ENCODE measurements at places on chromosomes 13 and 19.
A peak's percentile ranks its signal among the peaks of the same experiment; 100 is the strongest.

GRCh38 chr13:51770681-51771417 is 33.1 kb downstream of the DHRS12 start:
- DNase-seq: no peak

GRCh38 chr13:32889986-32890565 is 126.1 kb upstream of the KL start:
- DNase-seq: no peak

- DNase-seq: no peak
These were observed 75.4 kb downstream of the PEG3 start for GRCh38 chr19:56765137-56765536.

GRCh38 chr19:3062165-3063105 is at the start of gene TLE5:
Gene TLE5 (minus strand): TSS chr19:3062495. CDS start chr19:3062200, 295 bp downstream.
- DNase-seq: peak; percentile 75

DNA sequence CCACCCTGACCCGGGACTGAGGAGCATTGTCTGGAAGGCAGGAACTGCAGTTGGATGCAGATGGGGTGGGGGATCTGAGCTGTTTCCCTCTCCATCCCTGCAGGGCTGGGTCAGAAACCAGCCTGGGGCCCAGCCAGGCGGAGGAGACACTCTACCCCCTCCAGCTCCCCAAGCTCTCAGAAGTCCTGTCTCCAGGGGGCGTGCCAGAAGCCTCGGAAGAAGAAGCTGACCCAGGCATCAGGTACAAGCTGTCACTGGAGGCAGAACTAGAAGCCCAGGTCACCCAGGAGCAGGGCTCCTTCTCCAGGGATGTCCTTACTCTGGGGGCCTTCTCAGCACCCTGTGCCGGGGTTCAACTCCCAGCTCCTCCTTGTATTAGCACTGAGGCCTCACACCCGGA is 15.5 kb downstream of the SIX5 start:
- no peak for DNase-seq

GRCh38 chr13:43830497-43830881 is 43.7 kb upstream of the ENOX1 start:
- no peak for DNase-seq

GRCh38 chr19:6071875-6072274 is 38.4 kb downstream of the RFX2 start:
- no peak for DNase-seq

DNA sequence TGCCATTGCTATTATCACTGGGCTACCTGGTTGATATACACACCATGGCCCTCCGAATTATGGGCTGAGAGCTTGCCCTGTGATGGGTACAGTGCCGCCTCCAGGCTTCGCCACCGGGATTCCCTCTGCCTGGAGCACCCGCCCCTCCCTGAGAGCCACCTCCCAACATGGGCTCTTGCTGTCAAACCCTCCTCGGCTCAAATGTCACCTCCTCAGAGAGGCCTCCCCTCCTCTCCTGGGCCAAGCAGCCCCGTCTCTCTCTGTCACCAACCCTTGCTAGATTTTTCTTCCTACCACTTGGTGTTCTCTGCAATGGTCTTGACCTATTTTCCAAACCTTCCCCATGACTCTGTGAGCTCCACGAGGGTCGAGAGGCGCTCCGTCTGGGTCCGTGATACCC is 12.2 kb upstream of the TLE2 start:
- DNase-seq: no peak

DNA sequence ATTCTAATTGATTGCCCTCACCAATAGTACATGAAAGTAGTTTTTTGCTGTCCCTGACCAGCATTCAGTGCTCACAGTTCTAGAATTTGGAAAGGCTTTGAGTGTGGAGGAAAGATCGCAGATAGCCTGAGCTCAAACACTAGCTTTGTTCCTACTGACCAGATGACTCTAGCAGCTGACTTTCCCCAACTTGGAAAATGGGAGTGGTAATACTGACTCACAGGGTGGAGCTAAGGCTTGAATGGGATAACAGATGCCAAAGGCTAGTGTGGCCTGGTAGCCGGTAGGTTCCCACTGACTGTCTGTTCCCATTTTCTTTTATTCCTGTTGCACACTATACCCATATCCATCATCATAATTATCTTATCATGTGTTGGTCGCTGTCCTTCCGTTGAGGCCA is 3.7 kb downstream of the ZSCAN22 start:
- DNase-seq: no peak

DNA sequence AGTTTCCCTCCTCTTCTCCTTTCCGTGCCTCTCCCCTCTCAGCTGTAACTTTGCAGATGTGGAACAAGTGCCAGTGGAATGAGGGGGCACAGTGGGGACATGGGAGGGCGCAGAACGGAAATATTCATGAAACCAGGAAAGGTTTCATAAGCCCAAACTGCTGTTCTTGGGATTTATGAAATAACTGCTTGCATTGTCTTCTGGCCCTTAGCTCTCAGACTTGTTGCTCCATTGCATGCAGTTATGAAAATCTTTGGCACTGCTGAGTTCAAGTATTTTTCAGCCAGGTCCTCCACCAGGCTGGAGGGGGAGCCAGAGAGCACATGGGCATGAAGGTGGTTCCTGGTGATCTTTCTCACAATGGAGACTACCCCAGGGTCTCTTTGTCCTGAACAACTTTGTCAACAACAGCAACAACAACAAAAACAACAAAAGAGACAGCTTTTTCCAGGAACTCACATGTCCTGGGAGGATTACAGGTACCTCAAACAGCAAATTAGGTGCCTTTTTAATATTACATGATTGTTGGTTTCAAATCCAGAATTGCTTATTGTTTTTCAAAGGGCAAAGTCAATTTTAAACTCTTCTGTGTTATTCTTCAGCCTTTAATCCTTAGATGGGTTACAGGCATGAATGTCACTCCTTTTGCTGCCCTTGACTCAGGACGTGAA is 1.5 kb downstream of the RGCC start:
- peak; percentile 65 for DNase-seq

DNA sequence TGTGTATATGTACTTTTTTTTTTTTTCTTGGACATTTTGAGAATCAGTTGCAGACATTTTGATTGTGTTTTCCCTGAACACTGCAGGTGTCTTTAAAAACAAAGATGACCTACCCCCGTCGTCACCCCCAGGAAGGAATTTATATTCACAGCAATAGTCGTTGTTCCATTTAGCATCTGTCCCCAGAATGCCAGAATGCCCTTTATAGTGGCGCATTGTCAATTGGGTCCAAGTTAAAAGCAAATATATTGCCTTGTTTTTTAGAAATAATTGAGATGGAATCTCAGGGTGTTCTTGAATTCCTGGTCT is 1.8 kb upstream of the RNF225 start:
- DNase-seq: no peak

DNA sequence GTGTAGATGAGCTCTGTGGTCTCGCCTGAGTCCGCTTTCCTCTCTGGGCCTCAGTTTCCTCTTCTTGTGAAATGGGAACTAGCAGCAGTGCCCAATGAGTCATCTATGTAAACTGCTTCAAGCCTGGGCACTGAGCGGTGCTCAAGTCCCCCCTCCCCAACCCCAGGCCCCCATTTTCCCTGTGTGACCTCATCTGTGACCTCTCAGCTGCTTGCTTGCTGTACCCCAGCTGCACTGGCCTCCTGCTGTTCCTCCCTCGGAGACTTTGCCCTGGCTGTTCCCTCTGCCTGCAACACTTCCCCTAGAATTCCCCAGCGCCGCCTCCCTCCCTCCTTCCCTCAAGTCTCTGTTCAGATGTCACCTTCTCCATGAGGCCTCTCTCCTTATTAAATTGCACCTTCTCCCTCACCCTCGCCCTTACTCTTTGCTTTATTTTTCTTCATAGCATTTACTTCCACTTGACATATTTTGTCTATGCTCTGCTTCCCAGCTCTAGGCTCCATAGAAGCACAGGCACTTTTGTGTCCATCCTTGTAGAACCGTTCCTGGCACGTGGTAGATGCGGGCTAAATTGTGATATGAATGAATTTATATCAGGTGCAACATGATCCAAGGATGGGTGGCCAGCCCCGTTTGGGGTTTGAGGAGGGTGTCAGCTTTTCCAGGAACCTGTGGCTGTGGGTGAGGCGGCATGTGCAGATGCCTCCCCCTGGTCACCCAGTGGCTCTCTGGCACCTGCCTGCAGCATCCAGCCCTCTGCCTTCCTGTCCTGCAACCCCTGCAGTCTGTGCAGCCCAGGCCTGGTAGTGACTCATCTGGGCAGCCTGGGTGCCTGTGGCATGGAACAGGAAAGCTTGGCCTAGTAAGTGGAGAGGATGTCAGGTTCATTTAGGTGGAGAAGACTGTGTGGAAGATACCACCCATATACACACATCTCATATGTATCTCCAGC is 26.3 kb downstream of the SIPA1L3 start:
- peak; percentile 37 for DNase-seq

DNA sequence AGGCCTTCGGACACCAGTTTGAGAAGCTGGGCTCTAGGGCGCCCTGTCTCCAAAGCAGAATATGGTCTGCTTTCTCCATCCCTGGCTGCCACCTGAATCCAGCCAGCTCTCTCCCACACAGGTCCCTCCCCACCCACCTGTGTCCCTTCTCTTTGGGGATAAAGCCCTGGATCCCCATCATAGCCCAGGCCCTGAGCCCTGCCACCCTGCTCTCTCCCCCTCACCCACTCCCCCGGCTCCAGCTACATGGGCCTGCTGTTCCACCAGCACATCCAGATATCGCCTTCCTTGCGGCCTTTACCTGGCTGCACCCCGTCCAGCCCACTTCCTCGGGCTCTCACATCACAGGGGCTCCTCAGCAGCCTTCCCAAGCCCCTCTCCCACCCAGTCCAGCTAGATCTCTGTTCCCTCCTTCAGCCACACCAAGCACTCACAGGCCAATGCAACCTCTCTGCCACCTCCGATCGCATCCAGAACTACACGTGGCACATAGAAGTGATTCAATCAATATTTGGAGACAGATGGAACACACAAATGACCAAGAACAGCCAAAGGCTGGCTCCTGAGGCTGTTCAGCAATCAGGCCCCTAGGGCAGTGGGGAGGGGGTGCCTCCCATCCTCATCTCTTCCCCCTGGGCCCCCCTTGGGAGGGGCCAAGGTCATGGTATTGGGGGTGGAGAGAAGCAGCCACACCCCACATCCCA is 7.6 kb downstream of the AKT2 start:
- DNase-seq: no peak

DNA sequence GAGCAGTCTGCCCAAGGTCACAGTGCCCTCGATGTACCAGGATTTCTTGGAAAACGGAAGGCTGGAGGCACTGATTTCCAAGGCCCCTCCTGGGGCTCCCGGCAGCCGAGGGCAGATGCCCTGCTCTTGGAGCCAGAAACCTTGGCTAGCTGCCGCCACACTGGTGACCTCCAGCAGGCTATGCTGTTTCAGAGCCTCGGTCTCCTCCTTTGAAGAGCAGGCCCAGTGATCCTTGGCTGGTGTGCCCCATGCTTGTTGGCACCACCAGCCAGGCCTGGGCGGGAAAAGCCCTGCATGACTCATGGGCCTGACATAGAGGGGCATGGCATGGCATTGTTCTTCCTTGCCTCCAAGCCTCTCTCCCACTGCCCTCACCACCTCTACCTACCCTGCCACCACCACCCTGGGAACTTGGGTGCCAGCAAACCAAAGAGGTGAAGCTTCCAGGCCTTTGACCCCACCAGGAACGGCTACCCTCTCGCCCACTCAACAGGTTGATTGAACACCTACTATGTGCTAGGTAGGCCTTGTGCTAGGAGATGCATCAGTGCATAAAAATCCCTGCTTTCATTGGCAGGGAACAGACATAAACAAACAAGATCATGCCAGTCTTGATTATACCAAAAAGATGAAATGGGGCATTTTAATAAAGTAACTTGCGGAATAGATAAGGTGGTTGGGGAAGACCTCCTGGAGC is 1.6 kb upstream of the CLEC11A start:
- no peak for DNase-seq

DNA sequence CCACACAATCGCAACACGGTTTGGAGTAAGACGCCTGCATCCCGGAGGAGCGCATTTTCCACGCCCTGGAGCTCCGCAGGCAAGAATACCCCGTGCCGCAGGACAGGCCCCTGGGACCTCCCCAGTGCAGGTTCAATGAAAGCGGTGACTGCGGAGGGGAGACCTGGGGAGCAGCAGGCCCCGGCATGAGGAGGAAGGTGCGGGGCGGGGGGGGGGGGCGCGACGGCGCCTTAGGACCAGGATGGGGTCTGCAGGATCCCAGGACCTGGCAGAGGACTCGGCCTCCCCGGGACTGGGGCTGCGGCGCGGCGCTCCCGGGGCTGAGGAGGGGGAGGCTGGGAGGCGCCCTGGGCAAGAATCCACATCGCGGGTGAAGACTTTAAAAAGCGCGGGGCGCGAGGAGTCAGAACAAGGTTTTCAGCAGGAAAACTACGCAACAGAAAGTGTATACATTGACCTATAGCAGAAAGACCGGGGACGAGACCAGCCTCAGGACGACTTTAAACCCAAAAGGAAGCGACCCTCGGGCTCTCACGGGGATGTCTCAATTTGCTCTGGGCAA is 432 bp downstream of the ZNF611 start:
- no peak for DNase-seq

DNA sequence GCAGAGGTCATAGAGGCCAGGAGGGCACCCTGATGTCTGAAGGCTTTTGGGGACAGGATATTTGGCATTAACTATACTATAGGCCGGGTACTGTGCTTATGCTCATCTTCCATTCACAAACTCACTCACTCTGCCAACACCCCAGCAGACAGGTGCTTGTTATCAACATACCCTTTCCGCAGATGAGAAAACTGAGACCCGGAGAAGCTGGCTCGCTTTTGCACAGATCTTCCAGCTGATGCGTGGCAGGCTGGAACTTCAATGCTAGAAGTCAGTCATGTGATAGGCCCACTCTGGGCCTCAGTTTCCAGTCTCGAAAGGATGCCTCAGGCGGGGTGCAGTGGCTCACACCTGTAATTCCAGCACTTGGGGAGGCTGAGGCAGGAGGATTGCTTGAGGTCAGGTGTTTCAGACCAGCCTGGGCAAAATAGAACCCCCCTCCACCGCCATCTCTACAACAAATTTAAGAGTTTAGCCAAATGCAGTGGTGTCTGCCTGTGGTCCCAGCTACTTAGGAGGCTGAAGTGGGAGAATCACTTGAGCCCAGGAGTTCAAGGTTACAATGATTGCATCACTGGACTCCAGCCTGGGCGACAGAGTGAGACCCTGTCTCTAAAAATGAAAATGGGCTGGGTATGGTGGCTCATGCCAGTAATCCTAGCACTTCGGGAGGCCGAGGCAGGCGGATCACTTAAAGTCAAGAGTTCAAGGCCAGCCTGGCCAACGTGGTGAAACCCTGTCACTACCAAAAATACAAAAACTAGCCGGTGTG is 9.5 kb downstream of the CNN1 start:
- DNase-seq: no peak

DNA sequence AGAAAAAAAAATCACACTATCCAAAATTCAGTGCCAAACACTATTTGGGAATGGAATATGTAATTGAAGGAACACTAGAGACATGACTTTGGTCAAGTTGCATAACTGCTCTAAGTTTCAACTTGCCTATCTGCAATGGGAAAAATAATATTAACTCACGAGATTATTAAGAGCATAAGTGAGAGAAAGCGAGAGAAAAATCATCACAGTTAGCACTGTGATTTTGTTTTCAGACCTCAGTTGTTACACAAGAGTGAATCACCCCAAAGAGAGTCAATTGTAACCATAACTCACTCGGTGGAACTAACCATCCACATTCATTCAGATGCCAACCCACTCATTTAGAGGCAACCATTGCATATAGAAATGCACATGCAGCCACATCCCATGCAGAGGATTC is 147.1 kb downstream of the NHLRC3 start:
- DNase-seq: no peak

- DNase-seq: no peak
These were observed 357.1 kb downstream of the DCT start for GRCh38 chr13:94122300-94122915.

- no peak for DNase-seq
These were observed 4.3 kb downstream of the FOSB start for GRCh38 chr19:45471931-45472562.
